ENCODE measurements at places on chromosomes 11 and 22.
A peak's percentile ranks its signal among the peaks of the same experiment; 100 is the strongest.

- DNase-seq = no peak
Measured at GRCh38 chr11:34255101-34255500, 102.7 kb downstream of the ABTB2 start.

GRCh38 chr11:8679006-8679405 lies 3.5 kb downstream of the TRIM66 start:
- no peak for DNase-seq

DNA sequence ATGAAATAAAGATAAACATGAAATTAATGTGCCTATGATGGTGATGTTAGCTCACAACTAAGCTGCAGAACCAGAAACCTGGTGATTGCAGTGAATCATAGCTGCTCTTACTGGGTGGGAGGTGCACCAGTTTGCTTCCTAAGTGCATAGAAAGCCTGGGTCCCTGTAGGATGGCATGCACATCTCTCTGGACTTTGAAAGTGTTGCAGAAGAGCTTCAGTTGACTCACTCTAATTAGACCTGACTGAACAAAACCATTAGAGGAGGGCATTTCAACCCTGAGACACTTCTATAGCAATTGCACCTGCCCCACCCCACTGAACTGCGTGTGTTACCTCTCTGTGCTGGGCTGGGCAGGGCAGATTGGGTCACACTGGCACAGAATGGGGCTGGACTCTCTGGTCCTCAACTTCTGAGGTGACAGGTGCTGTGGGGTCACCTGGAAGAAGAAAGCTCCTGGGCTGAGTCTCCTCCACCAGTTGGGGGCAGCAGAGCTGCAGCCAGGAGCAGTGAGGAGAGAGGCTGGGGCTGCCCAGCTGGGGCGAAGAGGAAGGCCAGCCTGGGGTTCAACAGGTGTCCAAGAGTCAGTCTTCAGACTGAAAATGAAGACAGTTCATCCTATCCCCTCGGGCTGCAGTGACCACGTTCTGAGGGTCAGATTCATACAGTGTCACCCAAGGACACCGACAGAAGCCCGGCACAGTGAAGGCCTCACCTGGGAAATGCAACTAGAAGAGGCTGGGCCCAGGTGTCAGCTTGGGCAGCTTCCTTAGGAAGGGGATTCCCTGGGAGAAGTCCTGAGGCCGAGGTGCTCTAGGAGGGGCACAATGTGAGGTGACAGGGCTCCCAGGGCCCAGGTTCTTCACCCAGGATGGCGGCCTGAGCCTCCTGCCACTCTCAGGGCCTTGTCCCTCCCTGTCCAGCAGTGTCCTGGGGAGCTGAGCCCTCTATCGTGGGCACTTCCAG lies 58.1 kb downstream of the GGTLC2 start:
- DNase-seq = no peak

- no peak for DNase-seq
Measured at GRCh38 chr11:27871056-27871455, 170.8 kb upstream of the BDNF start.

DNA sequence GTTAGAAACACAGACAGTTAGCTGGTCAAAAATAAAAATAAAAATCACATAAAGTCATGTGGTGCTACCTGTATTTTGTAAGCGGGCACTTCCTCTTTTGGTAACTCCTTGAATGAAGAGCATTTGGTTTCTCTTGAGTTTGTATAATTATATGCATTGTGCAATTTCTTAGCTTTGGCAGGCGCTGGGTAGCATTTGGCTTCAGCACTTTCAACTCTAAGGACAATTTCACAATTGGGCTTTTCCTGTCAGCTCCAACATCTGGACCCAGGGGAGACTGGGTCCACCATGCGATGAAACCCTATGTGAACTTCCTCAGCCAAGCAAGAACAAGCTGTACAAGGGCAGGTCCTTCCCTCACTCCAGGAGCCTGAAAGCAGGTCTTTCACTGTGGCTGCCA lies 169.1 kb downstream of the RRAS2 start:
- DNase-seq = no peak

DNA sequence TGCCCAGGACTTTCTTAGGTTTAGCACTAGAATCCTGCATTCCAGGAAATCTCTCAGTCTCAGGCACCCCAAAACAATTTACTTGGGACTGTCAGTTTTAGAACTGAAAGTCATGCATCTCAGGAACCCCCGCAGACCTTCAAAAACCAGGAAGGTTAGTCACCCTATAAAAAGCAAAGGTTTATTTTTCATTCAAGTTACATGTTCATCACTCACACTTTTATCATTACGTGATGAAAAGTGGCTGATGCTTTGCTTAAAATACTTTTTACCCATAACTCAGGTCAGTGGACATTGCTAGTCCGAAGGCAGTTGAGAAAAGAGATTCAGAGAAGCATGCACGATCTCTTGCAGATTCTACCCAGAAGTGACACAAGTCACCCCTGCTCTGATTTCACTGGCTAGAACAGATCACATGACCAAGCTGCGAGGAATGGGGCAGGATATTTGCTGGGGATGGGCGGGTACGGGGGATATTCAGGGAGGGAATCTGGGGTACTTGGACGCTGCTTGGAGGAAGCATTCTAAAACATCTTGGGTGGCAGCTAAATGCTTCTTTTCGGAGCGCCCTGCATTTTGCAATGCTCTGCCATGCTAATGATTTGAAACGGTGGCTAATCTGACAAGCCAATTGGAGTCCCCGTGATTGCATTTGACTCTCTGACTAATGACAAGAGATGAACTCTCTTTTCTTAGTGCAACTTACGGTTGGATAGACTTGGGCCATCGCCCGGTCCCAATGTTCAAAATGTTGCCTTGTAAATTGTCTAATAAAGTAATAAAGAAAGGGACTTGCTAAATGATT lies 110.2 kb downstream of the MIAT start:
- DNase-seq = no peak

DNA sequence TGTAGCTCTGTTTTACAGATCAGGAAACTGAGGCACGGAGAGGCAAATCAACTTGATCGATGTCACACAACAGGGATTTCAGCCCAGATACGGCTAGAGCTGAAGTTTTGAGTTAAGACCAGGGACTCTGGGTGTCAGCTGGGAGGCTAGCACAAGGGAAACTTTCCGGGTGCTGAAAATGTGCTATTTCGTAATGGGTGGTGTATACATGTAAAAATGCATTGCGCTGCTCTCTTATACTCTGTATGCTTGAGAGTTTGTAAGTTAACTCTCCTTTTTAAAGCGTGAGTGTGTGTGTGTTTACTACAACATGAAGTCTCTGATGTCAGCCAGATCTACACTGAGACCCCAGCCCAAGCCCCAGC lies 227.6 kb downstream of the MN1 start:
- no peak for DNase-seq

DNA sequence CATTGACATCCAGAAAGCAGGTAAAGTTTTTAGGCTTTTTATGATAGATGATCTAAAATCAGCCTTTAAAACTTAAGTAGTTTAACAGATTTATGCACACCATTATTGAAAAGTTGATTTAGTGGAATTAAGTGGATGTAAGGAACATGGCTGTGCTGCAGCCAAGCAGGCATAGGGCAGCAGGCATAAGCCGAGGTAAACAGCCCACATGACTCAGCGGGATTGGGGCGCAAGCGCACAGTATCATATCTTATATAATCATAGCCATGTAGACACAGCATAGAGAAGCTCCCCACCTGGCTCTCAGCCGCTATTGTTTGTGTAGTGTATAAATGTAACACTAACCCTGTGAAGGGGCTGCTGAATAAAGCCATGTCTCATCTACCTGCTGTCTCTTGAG lies 157.5 kb downstream of the WNT11 start:
- no peak for DNase-seq

DNA sequence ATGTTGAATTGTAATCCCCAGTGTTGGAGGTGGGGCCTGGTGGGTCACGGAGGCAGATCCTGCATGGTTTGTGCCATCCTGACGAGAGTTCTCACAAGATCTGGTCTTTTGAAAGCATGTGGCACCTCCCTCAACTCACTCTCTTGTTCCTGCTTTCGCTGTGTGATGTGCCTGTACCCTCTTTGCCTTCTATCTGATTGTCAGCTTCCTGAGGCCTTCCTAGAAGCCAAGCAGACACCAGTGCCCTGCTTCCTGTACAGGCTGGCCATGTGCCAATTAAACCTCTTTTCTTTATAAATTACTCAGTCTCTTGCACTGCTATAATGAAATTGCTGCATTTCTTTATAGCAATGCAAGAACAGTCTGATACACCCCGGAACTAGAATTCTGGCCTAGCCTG lies 13.1 kb downstream of the PTPN5 start:
- no peak for DNase-seq

GRCh38 chr11:3104961-3105790 lies 48.0 kb upstream of the CARS1 start:
- no peak for DNase-seq

DNA sequence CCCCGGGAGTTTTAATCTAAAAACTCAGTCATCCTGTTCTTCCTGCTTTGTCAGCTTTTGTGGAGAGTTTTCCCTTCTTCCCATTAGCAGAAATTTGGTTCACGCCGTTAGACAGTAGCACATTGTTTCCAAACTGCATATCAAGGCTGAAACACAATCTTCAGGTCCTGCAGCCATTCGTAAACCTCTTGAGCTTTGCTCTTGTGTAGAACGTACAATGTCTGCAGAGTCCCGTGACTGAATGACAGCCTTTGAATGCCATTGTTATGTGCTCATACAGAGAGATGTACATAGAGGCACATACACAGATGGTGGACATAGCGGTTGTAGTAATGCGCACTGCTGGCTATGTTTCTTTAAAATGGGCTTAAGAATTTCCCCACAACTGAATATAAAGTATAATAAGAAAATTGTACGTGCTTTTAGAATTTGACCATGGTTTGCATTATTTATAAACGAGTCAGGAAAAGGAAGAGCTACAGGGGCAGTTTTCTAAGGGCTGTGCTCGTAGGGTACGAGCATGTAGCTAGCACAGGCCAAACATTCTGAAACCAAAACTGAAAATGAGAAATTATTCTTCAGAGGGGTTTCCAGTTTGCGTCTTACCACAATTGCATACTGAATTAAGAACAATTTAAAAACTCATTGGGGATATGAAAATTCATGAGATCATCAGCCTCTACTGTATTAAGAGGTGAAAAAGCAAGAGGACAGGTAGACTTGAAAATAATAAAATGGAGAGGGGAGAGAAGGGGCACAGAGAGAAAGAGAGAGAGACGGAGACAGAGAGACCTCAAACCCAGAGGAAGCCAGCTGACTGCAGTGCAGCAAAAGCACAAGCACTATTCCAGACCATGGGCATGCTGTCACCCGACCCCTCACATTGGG lies 310.1 kb downstream of the CADM1 start:
- DNase-seq = no peak

GRCh38 chr22:20027966-20028854 lies 7.3 kb downstream of the TANGO2 start:
- no peak for DNase-seq

- no peak for DNase-seq
Measured at GRCh38 chr11:73194034-73194507, 24.0 kb upstream of the P2RY2 start.

DNA sequence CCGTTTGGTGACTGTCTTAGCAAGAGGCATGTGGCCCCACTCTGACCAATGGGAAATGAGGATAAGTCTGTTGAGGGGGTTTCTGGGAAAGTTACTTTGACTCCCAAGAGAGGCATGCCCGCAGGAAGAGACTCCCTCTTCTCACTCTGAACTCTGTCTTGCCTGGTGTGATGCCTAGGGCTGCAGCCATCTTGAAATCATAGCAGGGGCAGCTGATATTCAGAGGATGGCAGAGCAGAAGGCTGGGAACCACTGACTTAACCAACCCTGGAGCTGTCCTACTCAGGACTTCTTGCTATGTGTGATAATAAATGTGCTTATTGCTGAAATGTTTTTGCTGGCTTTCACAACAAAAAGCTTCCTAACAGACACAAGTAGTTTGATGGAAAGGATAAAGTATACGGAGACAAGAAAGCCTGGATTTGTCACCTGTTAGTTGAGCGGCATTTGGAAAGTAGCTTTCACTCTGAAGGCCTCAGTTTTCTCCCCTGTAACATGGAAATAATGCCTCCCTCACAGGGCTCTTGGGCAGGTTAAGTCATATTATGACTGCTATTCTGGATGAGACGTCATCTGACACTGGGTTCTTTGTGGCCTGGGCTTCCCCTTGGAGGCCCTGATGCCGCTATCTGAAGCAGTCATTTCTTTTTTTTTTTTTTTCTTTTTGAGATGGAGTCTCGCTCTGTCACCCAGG lies 128.5 kb downstream of the CEP164 start:
- DNase-seq = no peak

DNA sequence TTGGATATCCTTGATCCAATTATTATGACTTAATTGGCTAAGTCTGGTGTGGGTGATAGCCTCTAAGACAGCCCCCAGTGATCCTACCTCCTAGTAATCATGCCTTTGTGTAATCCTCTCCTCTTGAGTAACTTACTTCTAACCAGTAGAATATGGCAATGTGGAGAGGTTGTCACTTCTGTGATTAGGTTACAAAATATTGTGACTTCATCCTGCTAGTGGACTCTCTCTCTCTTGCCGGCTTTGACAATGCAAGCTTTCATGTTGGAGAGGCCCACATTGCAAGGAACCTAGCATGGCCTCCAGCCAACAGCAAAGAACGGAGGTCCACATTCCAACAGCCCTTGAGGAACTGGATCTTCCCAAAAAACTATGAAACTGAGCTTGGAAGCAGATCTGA lies 19.5 kb downstream of the YPEL4 start:
- DNase-seq = no peak

GRCh38 chr22:32721328-32722180 lies 80.0 kb upstream of the TIMP3 start:
- DNase-seq = no peak

DNA sequence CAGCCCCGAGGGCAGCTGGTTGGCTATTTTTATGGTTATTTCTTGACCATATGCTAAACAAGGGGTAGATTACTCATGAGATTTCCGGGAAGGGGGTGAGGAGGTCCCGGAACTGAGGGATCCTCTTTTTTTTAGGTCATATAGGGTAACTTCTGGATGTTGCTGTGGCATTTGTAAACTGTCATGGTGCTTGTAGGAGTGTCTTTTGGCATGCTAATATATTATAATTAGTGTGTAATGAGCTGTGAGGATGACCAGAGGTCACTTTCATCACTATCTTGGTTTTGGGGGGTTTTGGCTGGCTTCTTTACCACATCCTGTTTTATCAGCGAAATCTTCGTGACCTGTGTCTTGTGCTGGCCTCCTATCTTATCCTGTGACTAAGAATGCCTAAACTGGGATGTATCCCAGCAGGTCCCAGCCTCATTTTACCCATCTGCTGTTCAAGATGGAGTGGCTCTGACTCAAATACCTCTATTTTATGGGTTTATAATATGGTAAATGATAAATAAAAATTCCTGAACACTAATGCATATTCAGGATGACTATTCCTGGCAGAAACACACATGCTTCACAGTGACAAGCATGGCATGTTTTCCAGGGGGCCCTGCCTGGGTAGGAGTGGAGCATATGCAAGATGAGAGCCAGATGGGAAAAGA lies 11.2 kb downstream of the KREMEN1 start:
- DNase-seq = no peak

- DNase-seq = no peak
Measured at GRCh38 chr11:87859636-87860035, 315.6 kb downstream of the RAB38 start.

GRCh38 chr11:128412847-128413791 lies 174.2 kb downstream of the ETS1 start:
- DNase-seq = no peak

- peak; percentile 1 for DNase-seq
Measured at GRCh38 chr11:129324533-129325175, 51.0 kb upstream of the BARX2 start.

Measured in fibroblast of skin of scalp (primary cell).